ENCODE measurements at places on chromosomes 2 and 18.

GRCh38 chr2:14866736-14867352, 234.3 kb downstream of the LRATD1 start:
- no peak overlapping the region for H3K27ac ChIP-seq
- H3K4me1 ChIP-seq = no peaks in the 10 kb centered on the region
- peaks cover 4% of the 10 kb centered on the region for H3K36me3 ChIP-seq
- no peaks in the 10 kb centered on the region for H3K27me3 ChIP-seq
- no peak for DNase-seq
- no peak overlapping the region for H3K4me3 ChIP-seq

GRCh38 chr2:208915401-208915800, 508.4 kb upstream of the MAP2 start:
- H3K27me3 ChIP-seq = no peaks in the 10 kb centered on the region
- no peaks in the 10 kb centered on the region for H3K36me3 ChIP-seq
- no peak for DNase-seq
- H3K27ac ChIP-seq = no peak overlapping the region
- H3K4me3 ChIP-seq = no peak overlapping the region

- no peaks in the 10 kb centered on the region for H3K27me3 ChIP-seq
- H3K4me1 ChIP-seq = no peaks in the 10 kb centered on the region
- no peak overlapping the region for H3K27ac ChIP-seq
- peaks cover 7% of the 10 kb centered on the region for H3K36me3 ChIP-seq
Observed at GRCh38 chr2:241092677-241093076, 9.4 kb downstream of the MTERF4 start.

DNA sequence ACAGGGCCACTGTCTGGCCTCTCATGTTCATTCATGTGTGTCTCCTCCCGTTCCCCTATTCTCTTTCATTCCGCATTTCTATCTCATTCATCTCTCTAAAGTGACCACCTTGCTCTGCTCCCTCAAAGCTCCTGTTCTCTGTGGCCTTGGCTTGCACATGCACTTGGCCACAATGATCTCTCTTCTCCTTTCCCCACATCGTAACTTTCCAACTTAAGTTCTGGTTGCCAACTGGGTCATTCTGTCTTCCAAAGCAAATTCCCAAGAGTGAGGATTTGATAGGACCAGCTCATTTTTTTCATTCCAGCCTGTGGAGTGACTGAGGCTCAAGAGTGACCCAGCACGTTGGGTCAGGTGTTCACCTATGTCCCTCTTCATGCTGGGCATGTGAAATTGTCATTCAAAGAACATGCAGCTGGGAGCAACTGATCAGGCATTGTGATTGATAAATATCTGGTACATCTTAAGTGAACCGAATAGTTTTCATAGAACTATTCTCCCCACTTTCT, 14.3 kb upstream of the ITGA6 start:
- peaks cover 40% of the 10 kb centered on the region for H3K4me1 ChIP-seq
- no peak for DNase-seq
- no peaks in the 10 kb centered on the region for H3K27me3 ChIP-seq
- H3K27ac ChIP-seq = no peak overlapping the region

- no peak for DNase-seq
Observed at GRCh38 chr2:65035351-65035943, 20.8 kb upstream of the CEP68 start.
